ENCODE measurements at places on chromosomes 11 and 22.

DNA sequence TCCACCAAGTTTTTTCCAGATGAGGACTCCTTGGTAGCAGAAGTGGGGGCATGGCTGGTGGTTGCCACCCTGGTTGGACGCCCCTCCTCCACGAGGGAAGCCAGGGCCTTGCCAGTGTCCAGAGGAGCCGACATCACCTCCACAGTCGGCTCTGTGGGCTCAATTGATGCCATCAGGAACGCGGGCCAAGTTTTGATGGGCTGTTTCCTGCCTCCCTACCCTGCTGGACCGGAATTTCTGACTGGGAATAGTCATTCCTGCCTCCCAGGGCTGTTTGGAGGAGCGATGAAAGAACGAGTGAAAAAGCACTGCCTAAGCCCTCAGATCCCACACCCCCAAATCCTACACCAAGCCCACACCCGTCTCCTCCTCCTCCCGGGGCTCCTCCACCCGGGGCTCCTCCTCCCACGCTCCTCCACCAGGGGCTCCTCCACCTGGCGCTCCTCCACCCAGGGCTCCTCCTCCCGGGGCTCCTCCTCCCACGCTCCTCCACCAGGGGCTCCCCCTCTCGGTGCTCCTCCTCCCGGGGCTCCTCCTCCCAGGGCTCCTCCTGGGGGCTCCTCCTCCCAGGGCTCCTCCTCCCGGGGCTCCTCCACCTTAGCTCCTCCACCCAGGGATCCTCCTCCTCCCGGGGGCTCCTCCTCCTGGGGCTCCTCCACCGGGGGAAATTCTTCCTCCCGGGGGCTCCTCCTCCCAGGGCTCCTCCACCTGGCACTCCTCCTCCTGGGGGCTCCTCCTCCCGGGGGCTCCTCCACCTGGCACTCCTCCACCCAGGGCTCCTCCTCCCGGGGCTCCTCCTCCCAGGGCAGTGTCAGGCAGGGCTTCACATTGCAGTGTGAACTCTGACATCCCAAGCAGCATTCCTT is 10.0 kb upstream of the PRR5 start:
- DNase-seq: no peak

DNA sequence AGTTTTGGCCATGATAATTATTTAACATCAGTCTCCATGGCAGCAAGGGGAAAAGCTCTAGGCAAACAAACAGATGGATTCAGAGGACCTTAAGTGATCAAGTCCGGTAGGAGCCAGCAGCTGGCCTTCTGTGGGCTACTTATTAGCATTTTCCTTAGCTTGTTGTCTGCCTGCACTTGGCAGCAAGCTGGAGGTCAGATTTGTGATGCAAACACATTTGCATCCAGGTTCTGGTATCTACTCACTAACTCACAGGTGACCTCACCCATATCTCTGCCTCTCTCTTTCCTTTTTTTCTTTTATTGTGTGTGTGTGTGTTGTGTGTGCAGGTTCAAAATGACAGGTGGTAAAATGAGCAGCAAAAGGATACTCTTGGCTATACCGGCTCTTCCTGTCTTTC is 32.3 kb downstream of the ARHGAP42 start:
- DNase-seq: no peak

DNA sequence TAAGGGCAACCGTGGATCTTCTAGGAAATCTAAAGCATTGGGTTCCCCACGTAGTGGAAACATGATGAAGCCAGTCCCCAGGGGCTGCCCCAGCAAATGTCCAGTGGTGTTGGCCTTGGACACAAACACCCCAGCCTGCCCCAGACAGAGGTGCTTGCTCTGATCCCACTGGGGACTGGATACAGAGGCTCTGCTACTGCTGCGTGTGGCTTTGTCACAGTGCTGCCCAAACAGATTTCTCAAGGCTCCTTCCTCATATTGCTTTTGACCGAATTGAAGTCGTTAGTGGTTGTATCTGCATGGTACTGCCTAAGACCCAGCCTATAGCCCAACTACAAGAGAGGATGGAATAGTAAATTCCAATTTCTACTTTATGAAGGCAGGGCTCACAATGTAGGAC is 40.1 kb upstream of the CD44 start:
- DNase-seq: no peak

DNA sequence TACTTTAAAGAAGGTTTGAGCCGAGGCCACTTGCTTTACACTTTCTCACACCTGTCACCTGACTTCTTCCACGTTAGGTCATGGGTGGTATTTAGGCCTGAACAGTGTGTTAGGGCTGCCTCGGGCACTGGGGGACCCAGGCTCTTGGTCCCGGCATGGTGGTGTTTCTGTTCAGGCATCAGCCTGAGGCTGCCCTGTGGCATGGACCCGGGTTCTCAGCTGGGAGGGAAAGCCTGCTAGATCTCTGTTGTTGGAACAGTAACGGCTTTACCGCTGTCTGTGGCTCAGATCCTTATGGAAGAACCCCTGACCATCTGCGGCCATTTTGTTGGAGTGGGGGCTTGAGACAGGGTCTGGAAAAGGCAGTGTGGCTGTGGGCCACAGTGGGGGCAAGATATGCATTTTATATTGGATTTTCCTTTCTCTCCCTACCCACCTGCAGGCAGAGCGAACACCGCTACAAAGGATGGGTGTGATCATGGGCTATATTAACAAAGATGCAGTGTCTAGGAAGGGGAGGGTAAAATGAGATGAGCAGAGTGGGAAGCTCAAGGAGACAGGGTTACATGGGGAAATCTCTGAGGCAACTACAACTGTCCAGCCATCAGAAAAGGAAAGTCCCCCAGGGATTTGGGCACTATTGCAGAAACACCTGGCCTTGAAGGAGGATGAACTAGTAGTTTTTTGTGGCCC is 1.6 kb upstream of the KCNJ11 start:
- no peak for DNase-seq

DNA sequence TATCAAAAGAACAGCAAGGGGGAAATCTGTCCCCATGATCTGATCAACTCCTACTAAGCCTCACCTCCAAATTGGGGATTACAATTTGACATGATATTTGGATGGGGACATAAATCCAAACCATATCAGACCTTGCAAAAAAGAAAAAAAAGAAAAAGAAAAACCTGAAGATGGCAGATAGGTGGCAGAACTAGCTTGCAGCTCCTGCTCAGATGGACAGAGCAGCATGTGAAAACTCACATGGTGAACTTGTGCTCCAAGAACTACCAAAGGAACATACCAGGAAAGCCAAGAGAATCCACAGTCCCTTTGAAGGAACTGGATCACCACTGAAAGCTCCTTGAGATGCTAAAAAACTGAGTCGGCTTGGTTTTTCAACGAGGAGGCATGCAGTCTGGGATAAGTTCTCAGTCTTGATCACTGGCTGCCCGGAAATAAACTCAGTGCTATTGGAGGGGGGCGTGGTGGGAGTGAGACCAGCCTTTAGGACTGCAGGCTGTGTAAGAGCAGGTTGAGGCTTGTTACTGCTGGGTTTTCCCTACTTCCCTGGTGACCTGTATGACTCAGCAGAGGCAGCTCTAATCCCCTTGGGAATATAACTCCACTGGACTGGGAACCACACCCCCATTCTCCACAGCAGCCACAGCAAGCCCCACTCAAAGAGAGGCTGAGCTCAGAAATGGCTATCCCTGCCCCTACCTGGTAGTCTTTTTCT is 358.3 kb upstream of the ARHGAP42 start:
- no peak for DNase-seq

DNA sequence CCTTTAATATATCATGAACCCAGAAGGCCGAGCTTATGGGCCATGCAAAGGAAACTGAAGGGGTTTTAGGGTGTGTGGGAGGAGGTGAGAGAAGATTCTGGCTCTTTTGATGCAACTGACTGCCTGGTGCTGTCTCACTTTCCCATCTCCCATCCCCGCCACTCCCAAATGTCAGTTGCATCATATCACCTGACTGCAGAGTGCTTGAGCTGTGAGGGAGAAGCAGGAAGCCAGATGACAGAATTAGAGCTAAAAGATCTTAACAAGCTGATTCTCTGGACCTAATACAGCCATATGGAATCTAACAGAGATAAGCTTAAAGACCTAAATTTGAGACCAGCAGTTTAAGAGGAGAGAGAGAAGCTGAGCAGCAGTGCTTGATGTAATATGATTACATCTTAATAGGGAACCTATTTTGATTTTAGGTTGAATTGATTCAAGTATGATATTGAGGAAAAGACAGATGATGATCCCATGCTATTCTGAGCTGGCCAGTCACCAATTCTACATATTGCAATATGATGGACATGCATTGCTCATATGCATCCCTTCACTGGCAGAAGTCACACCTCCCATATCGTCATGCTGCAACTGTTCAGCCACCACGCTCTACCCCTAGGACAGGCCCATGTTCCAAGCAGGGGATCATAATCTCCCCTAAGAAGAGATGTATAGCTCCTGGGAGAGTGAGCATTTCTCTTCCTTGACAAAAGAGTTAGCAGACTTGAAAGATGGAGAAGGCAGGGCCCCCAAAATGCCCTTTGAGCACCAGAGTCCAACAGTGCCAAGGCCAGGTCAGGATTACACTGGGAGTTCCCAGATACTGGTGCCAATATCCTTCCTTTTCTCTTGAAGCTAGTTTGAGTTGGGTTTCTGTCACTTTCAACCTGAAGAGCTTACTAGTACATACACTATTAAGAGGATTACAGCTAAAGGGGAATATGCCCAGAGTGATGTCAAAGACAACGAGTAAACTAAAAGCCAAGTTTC is 44.9 kb downstream of the PLEKHA7 start:
- no peak for DNase-seq

DNA sequence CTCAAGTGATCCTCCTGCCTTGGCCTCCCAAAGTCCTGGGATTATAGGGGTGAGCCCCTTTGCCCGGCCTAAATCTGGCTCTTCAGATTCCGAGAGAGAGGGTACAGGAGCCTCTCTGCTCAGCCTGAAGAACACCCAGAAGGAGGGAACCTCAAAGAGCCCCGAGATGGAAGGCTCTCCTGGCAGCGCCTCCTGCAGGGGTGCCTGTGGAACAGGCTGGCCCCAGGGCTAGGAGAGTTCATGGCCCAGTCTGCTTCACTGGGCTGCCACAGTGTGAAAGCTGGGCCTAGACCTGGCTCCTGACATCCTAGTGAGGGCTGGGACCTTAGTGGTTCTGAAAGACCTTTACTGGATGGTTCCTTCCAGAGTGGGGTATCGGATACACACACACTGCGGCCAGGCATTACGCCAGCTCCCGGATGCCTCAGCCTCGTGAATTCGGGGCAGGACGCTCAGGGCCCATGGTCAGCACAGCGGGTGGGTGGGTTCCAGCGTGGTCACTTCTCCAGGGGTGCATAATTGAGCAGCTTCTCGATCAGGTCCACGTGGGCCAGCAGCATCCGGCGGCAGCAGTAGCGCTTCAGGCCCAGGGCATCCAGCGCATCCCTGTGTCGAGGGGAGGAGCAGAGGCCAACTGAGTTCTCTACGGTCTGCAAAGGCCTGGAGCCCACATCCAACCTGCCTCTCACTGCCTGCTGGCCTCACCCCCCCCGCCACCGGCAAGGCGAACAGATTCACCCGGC is 2.3 kb downstream of the POLR2L start:
- no peak for DNase-seq

DNA sequence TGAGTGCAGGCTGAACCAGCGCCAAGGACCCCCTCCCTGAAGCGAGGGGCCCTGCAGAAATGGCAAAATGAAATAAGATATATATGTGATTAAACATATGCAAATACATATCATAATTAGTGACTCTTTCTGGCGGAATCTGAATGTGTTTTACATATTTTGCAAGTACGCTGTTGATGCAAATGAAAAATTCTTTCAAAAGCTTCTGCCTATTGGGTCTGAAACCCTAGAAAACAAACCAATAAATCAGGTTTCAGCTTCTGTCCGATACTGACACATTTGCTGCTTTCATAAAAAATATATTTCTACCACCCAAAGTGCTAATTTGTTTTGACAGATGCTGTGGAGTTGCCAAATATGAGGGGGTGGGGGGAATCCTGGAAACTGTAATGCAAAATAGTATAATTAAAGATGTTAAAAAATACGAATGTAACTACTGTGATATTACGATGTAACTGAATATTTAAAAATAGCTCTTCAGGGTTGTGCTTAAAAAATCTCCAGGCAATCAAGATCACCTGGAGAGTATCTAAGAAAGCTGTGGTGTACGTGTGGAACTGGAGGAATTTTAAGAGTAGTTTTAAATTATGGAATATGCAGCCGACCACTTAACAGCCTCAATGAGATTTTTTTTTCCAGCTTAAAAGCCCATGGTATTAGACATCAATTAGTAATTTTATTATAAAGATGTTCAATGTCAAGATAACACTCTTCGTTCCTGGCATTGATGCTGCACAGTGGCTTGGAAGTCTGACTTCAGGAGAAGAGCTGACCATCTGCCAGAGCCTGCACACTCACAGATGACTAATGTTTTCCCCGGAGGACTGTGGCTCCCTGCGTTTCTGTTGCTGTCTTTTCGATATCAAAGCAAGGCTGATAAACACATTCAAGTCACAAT is 122.2 kb upstream of the RCN1 start:
- no peak for DNase-seq

DNA sequence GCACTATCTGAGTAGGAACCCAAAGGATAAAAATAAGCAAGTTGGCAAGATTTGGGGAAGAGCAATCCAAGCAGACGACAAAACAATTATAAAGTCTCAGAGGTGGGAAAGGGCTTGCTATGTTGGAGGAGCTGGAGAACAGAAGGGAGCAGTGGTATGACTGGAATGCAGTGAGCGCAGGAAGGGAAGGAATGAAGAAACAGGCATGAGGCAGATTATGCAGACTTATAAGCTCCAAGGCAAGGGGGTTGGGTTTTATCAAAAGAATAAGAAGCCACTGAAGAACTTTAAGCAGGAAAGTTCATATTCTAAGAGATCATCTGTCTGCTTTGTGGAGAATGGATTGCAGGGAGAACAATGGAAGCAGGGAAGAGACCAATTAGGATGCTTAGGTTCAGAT is 31.7 kb downstream of the PGM2L1 start:
- DNase-seq: no peak
